ENCODE measurements at places on chromosomes 6 and 20. TPM values are rescaled to one million over a fixed set of nuclear protein-coding genes. Genes with fewer than 3 reads are reported as not detected.

GRCh38 chr6:120736740-120737139, 597.5 kb downstream of the TBC1D32 start:
- no peak for DNase-seq

DNA sequence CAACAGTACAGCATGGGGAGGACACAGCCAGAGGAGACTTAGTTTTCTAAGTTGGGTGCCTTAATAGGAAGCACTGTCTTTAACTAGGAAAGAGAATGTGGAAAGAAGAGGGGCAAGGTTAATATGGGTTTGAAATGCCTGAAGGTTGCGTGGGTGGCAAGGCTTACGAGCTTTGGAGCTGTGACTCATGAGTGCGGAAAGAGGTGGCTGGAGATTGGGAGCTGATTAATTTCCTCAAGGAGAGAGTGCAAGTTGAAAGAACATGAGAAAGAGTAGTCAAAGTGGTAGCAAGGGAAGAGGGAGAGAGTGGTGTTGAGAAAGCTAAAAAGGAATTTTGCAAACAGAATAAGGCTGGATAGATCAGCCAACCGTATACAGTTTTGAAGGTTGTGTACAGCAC, 315.1 kb upstream of the PRND start:
- no peak for DNase-seq

The MYLK4 gene
- 0.13 TPM for total RNA-seq

The OR2B6 gene
- total RNA-seq = not detected

The HMGCLL1 gene
- 0.41 TPM for total RNA-seq

The DSP gene
- total RNA-seq = 50.5 TPM

The PHF3 gene
- 70.9 TPM for total RNA-seq

The BPI gene
- not detected for total RNA-seq

The SLC4A11 gene
- 29.1 TPM for total RNA-seq
